Activated CD4-positive, alpha-beta T cell treated with anti-CD3 and anti-CD28 coated beads, Interleukin-2, Interleukin-6, amounts not matched to agents 100 ng/mL and 50 ng/mL, durations not matched to agents 16 hours and 8 hours (primary cell): ENCODE measurements at places on chromosomes 12 and 14.

DNA sequence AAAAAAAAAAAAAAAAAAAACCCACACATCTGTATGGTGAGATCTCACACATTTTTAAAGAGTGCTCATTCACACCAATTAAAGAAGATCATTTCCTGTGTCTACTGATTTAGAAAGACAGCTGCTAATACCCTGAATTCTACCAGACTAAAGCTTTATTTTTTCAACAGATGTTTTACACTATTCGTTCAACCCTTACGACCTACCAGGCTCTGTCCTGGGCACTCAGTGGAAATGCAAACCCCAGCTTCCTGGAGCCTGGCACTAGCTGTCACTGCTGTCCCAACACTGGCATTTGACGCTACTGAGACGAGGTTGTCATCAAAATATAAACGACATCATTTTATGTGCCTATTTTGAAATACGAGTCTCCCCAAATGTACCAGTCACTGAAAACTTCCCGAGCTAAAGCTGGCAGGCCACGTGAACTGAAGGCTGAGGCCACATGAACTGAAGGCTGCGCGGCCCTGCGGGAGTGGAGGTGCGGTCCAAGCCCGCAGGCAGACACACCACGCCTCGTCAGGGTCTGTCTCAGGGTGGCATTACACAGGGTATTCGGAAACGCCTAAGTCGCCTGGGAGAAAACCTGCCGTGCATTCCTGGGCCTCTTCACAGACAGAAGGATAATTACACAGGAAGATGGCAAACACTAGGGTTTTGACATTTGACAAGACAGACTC is 27.2 kb downstream of the SLC15A4 start:
- no peak for DNase-seq

DNA sequence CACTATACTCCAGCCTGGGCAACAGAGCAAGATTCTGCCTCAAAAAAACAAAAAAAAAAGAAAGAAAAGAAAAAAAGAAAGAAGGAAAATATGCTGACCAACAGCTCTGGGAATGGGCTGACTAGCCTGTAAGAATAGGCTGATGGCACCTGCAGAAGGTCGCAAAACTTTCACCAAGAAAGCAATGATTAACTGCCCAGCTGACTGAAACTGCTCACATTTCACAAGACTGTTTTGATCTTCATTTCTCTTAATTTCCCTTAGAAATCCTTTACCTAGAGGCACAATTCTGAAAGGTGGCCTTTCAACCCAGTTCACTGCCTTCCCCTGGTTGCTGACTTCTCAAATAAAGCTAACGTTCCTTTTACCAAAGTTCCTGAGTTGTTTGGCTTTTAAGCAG is 12.4 kb downstream of the BEST3 start:
- no peak for DNase-seq

DNA sequence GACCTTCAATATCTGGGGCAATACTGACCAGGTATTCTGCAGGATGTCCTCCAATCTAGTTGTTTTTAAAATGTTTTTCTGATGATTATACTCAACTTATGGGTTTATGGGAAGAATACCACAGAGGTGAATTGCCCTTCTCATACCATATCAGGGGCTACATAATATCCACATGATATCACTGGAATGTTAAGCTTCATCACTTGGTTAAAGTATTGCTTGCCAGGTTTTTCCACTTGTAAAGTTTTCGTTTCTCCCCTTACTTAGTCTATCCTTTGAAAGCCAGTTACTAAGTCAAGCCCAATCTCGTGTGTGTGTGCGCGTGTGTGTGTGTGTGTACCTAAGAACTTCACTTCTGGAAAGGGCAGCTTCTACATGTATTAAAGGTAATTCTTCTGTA is 980.9 kb upstream of the FBXO33 start:
- no peak for DNase-seq

GRCh38 chr12:122139266-122139665 is 34.8 kb downstream of the IL31 start:
- no peak for DNase-seq

DNA sequence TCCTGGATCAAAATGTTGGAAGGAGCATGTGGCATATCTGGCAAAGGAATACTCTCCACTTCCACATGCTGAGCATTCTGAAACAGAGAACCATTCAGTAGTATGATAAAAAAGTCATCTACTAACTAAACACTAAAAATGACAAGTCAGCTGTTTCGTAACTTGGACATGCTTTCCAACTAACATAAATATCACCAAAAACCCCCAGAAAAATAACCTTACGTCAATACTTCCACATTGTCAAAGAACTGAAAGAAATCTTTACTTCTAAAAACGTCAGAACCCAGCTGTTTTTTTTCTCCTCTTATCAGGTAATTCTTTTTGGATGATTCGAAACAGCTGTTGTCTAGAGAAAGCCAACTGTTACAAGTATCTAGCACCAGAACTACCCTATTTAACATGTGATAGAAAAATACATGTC is 8.2 kb downstream of the WBP11 start:
- no peak for DNase-seq

DNA sequence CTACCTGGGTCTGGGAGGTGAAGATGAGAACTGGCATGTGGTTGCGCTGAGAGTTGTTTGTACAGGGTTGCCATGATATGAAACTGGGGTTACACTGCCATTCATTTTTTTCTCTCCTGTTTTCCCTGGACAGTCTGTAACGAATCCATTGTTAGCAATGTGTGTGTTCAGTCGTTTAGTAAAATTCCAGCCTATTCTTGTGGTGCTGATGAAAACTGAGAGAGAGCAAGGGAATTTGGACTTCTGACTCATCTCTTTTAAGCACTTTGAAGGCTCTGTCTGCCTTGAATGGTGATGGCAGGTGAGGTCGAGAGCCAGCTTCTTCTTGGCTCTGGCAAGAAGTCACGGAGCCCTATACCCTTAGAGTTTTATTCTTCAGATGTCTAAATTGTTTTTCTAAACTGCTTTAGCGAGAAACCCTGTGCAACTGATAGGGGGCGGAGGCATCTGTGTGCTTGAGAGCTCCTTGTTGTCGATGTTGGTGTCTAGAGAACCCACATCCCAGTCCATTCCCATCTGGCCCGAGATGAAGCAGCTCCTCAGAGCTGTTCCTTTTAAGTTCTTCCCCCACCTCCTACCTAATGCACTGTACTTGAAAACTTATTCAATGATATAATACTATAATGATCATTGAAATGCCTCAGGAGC is 204.4 kb downstream of the TMX1 start:
- no peak for DNase-seq

DNA sequence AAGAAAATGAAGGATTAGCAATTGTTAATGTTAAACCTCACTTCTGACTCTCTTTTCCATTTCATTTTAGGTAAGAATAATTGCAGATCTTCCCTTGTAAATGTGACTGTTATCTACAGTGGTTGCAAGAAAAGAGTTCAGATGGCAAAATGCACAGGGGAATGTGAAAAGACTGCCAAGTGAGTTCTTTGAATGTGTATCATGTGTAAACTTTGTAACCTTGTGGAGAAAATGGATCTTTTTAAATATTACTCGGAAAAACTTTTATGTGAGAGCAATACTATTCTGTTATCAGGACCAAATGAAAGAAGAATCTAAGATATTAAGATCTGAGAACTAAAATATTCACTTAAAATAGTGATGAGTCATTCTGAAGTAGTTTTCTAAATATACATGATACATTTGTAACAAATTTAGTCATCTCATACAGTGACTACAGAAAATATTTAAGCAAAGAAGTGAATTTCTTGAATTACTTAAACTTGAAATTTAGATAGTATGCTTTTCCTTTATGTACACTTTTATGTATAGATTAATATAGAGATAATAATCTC is 122.5 kb upstream of the CNTN1 start:
- no peak for DNase-seq

- no peak for DNase-seq
These were observed 7.5 kb downstream of the HOXC4 start for GRCh38 chr12:54060975-54061778.

DNA sequence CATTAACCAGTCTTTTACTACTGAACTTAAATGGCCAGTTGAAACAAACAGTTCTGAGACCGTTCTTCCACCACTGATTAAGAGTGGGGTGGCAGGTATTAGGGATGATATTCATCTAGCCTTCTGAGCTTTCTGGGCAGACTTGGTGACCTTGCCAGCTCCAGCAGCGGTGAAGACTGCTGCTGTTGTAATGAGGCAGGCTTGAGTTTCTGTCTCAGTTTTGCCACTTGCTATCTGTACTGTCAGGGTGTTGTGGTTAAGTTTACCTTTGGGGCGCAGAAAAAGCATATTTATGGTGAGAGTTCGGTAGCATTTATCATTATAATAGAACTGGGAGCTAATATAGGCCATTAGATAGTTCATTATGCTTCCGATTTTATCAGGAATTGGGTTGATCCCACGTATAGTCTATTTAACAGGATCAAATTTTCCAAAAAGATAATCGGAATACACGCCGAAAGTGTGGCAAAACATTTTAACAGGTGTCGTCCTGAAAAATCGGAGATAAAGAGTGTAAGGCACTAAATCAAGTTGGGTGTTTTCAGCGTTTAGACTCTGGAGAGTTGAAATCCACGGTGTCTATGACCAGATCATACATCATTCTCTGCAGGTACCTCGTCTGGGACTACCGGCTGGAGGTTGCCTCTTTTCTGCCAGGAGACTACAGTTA is 688 bp upstream of the NECAP1 start:
- peak; percentile 49 for DNase-seq

DNA sequence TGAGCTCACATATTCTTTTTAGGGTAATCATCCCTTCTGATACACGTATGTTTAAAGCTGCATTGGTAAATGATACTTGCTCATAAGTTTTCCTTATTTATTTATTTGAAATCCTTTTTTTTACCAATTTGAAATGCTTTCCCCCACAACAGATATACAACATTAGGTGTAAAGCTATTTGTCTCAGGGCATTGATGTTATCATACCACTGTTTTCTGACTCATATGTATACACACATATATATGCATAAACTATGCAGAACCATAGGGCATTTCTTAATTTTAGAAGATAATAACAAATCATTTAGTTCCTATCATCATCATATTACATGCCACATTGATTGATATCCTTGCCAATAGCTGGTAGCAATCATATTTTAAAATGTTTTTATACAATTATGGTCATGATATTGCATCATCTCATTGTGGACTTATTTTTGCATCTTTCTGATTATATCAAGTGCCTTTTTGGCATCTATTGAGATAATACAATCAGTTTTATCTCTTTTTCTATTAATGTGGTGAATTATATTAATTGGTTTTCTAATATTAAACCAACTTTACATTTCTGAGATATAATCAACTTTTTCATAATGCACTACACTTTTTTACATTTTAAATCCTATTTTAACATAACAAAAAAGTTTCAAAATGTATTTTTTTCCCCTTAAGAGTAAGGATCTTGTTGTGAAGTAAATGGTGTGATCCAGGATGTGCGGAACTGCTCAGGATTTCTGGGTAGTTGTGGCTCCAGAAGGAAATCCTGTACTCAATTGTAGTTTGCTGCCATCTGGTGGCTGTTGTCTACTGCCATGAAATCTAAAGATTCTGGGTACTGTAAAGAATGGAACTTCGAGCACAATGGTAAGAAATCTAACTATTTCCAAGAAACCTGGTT is 16.7 kb downstream of the OR9K2 start:
- DNase-seq = peak; percentile 53

GRCh38 chr12:23014749-23015148 is 389.8 kb downstream of the ETNK1 start:
- no peak for DNase-seq

- DNase-seq = no peak
These were observed 25.8 kb upstream of the MAX start for GRCh38 chr14:65128096-65128495.

DNA sequence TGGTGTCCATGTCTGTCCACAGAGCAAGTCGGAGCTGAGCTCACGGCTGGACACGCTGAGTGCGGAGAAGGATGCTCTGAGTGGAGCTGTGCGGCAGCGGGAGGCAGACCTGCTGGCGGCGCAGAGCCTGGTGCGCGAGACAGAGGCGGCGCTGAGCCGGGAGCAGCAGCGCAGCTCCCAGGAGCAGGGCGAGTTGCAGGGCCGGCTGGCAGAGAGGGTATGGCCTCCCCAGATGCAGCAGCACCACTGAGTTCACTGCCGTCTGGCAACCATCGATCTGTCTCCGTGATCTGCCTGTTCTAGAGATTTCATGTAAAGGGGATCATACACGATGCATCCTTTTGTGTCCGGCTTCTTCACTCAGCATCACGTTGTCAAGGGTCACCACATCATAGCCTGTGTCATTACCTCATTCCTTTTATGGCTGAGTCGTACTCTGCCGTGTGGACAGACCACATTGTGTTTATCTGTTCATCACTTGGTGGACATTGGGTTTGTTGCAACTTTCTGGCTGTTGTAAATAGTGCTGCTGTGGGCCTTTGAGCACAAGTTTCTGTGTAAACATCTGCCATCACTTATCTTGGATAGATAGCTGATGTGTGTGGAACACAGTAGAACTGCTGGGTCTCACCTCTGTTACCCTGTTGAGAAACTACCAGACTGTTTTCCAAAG is 21.9 kb downstream of the HIP1R start:
- no peak for DNase-seq

DNA sequence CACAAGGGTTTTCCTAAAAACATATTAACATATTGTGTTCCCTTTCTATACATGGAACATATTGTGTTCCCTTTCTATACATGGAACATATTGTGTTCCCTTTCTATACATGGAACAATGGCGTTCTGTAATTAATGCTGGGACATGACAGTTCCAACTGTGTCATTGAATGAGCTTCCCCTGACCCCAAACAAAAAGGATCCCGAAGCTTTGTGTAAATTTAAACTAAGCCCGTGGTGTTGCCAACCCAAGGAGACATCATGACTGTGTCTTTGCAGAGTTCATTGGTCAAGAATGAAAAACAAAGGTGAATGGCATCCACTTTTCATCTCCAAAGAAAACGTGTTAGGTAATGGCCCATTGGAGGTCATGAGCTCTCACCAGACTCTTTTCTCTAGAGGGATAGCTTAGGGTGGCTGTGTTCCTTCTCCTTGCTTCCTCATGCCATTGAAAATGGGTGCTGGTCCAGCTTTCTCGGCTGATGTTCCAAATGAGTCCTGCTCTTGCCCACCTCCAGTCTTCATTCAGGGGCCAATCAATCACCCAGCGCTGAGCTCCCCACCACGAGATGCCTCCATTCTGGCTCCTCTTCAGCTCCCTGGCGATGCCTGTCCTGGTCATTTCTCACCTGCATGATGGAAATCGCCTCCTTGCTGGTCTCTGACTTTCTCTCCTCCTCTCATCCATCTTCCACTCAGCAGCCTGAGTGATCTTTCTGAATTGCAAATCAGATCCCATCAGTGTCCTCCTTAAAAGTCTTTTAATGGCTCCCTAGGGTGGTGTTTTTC is 156.1 kb downstream of the VRK1 start:
- DNase-seq = no peak

- no peak for DNase-seq
These were observed 33.7 kb downstream of the RASSF8 start for GRCh38 chr12:25992026-25992782.

GRCh38 chr14:47674148-47674542 is 1.3 kb downstream of the MDGA2 start:
- no peak for DNase-seq

- no peak for DNase-seq
These were observed 182.9 kb downstream of the GLT1D1 start for GRCh38 chr12:129036135-129036534.

DNA sequence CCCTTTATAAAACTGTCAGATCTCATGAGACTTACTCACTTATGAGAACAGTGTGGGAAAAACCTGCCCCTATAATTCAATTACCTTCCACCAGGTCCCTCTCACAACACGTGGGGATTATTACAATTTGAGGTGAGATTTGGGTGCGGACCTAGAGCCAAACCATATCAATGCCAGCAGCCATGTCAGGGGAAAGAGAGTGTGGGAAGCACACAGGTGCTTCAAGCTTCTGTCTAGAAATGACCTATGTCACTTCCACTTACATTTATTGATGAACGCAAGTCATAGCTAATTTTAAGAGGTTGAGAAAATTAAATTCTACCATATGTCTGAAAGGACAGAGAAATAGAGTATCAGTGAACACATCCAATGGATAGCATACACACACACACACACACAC is 32.5 kb upstream of the E2F7 start:
- no peak for DNase-seq
